ENCODE measurements at places on chromosomes 1 and 21. TPM values are rescaled to one million over a fixed set of nuclear protein-coding genes. Genes with fewer than 3 reads are reported as not detected.

GRCh38 chr1:223748773-223749733 is 36.7 kb downstream of the CAPN2 start:
- peak overlapping the region; percentile 70 for H3K27ac ChIP-seq
- peak; percentile 85 for DNase-seq
- no peaks in the 10 kb centered on the region for H3K36me3 ChIP-seq
- H3K4me1 ChIP-seq = peaks cover 18% of the 10 kb centered on the region
- no peaks in the 10 kb centered on the region for H3K27me3 ChIP-seq

DNA sequence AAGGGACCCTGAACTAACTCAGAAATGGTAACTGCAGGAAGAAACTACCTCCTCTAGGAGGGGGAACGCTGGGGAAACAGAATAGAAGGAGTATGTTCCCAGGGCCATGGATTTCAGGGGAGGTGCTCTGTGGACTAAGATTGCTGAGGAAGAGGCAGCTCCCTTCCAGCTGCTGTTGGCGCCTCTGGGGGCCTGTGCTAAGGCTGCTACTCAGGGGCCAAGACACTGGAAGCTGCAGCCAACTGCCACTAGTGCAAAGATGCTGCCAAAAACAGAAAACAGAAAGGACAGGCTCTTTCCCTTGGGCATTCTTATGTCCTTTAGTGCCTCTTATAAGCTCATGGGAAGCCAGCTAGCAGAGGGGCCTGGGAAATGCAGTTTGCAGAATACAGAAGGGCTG is 58.0 kb upstream of the SGIP1 start:
- H3K4me3 ChIP-seq = no peak overlapping the region
- no peak for DNase-seq
- H3K36me3 ChIP-seq = no peaks in the 10 kb centered on the region
- H3K27ac ChIP-seq = no peak overlapping the region
- no peaks in the 10 kb centered on the region for H3K4me1 ChIP-seq
- H3K27me3 ChIP-seq = peaks cover 7% of the 10 kb centered on the region

DNA sequence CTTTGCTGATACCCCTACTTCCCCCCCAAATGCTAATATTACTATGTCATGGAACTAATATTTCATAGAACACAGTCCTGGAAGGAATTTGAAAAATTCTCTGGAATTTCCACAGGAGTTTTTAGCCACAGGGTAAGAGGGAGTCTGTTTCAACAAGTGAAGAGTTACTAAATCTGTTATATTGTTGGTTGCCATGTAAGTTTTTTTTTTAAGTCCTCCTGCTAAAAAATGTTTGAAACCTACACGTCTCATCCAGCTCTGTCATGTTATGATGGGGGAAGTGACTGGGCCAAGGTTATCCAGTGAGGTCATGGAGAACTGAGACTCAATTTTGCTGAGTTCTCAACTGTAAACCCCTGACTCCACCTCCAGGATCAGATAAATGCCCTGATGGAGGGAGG is 60.8 kb upstream of the USP24 start:
- DNase-seq = no peak
- no peaks in the 10 kb centered on the region for H3K27me3 ChIP-seq
- H3K4me1 ChIP-seq = no peaks in the 10 kb centered on the region
- no peaks in the 10 kb centered on the region for H3K36me3 ChIP-seq

- DNase-seq = no peak
- H3K27me3 ChIP-seq = no peaks in the 10 kb centered on the region
- H3K36me3 ChIP-seq = no peaks in the 10 kb centered on the region
- H3K27ac ChIP-seq = no peak overlapping the region
These were observed 24.9 kb downstream of the KCNN3 start for GRCh38 chr1:154845174-154845573.

- no peaks in the 10 kb centered on the region for H3K27me3 ChIP-seq
- H3K36me3 ChIP-seq = no peaks in the 10 kb centered on the region
- H3K4me3 ChIP-seq = no peak overlapping the region
- H3K4me1 ChIP-seq = peaks cover 9% of the 10 kb centered on the region
- H3K27ac ChIP-seq = no peak overlapping the region
These were observed 8.3 kb upstream of the ADAM15 start for GRCh38 chr1:155042789-155043188.

DNA sequence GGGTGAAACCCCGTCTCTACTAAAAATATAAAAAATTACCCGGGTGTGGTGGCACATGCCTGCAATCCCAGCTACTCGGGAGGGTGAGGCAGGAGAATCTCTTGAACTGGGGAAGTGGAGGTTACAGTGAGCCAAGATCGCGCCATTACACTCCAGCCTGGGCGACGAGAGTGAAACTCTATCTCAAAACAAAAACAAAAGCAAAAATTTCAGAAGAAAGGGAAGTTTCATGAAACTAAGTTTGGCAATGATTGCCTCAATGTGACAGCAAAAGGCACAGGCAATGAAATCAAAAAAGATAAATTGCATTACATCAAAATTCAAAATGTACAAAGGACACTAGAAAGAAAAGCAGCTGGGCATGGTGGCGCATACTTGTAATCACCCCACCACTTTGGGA is 40.1 kb downstream of the BTF3L4 start:
- H3K27me3 ChIP-seq = no peaks in the 10 kb centered on the region
- no peaks in the 10 kb centered on the region for H3K36me3 ChIP-seq
- DNase-seq = no peak
- no peaks in the 10 kb centered on the region for H3K4me1 ChIP-seq
- H3K27ac ChIP-seq = no peak overlapping the region
- no peak overlapping the region for H3K4me3 ChIP-seq

DNA sequence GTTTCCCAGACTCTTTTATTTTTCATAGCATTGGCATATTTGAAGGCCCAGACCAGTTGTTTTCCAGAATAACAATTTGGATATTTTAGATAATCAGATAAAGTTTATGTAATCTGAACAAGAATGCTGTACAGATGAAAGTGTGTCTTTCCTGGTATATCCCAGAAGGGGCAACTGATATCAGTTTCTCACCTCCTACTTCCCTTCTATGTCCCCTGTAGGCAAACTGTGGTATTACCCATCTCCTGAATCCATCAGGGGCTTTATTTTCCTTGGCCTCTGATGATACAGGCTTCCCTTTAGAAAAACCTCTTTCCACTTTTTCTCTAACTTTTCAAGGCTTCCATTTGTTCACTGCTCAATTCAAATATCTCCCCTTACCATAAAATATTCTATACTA is 87.5 kb upstream of the RGS1 start:
- no peak overlapping the region for H3K4me3 ChIP-seq
- no peak for DNase-seq
- no peaks in the 10 kb centered on the region for H3K27me3 ChIP-seq
- H3K4me1 ChIP-seq = no peaks in the 10 kb centered on the region
- H3K36me3 ChIP-seq = no peaks in the 10 kb centered on the region
- no peak overlapping the region for H3K27ac ChIP-seq

- no peak overlapping the region for H3K27ac ChIP-seq
- no peak for DNase-seq
- no peak overlapping the region for H3K4me3 ChIP-seq
- H3K27me3 ChIP-seq = no peaks in the 10 kb centered on the region
- no peaks in the 10 kb centered on the region for H3K4me1 ChIP-seq
These were observed 226.5 kb downstream of the PTPRC start for GRCh38 chr1:198865319-198865718.

The ETNK2 gene
- total RNA-seq = 10.8 TPM

GRCh38 chr1:9453779-9454418 is 85.4 kb upstream of the SLC25A33 start:
- no peaks in the 10 kb centered on the region for H3K36me3 ChIP-seq
- H3K4me1 ChIP-seq = no peaks in the 10 kb centered on the region
- no peak for DNase-seq
- no peaks in the 10 kb centered on the region for H3K27me3 ChIP-seq

GRCh38 chr1:14592004-14592631 is 6.4 kb upstream of the KAZN start:
- H3K36me3 ChIP-seq = no peaks in the 10 kb centered on the region
- no peak overlapping the region for H3K27ac ChIP-seq
- no peak overlapping the region for H3K4me3 ChIP-seq
- H3K27me3 ChIP-seq = peaks cover under 1% of the 10 kb centered on the region
- no peak for DNase-seq
- H3K4me1 ChIP-seq = no peaks in the 10 kb centered on the region

DNA sequence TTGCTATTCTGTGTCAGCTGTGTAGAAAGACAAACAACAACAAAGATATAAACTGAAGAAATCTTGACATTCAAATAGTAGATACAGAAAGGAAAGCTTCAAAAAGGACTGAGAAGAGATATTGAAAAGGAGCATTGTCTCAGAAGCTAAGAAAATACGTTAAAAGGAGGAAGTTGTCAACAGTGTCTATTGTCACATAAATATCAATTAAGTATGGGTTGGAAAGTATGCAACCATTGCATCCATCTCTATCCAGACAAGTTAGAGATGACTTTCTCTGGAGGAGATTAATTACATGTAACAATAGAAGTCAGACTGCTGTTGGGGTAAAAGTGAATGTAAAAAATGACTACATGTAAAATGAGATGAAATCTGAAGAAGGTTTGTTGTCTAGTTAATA is 29.7 kb upstream of the BRINP3 start:
- no peaks in the 10 kb centered on the region for H3K4me1 ChIP-seq
- no peaks in the 10 kb centered on the region for H3K36me3 ChIP-seq

DNA sequence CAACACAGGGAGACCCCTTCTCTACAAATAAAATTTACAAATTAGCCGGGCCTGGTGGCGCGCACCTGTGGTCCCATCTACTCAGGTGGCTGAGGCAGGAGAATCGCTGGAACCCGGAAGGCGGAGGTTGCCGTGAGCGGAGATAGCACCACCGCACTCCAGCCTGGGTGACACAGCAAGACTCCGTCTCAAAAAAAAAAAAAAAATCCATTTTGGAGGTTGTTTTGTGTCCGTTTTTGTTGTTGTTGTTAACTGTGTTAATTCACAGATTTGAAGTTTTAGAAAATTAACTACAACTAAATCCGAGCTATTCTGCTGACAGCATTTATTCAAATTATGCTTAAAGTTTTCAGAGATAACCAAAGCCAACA is 618 bp downstream of the CLCC1 start:
- H3K27me3 ChIP-seq = no peaks in the 10 kb centered on the region
- peak; percentile 53 for DNase-seq
- no peaks in the 10 kb centered on the region for H3K36me3 ChIP-seq

GRCh38 chr1:65955503-65955902 is 162.8 kb downstream of the PDE4B start:
- no peak for DNase-seq
- no peaks in the 10 kb centered on the region for H3K27me3 ChIP-seq
- no peak overlapping the region for H3K4me3 ChIP-seq

DNA sequence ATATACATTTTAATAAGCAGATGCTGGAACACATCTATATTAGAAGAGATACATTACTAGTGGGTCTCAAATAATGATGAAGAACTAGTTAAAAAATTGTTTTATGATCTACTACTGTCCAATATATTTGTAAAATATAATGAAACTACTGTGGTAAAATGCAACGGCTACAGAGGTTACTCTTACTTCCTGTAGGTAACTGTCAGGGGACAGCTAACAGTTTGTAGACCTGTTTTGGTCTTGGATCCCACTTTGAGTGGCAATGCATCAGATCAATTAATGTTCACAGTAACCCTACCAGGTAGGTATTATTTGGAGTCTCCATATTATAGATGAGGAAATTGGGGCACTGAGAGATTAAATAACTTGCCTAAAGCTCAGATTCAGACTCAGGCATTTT is 26.7 kb upstream of the MYSM1 start:
- DNase-seq = no peak
- no peaks in the 10 kb centered on the region for H3K27me3 ChIP-seq
- no peak overlapping the region for H3K27ac ChIP-seq
- H3K4me3 ChIP-seq = no peak overlapping the region

DNA sequence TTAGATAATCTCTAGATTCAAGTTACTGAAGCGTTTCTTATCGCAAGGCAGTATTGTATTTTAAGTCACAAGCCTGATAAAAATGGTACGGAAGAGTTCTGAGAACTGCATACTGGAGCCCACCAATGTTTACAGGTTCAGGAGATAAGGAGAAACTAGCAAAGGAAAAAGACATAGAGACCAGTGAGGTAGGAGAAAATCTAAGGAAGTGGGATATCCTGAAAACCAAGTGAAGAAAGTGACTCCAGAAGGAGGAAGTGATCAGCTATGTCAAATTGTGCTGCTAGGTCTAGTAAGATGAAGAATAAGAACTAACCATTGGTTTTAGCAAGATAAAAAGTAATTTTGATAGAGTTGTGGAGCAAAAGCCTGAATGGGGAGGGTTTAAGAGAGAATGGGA is 31.0 kb upstream of the ACADM start:
- H3K27me3 ChIP-seq = no peaks in the 10 kb centered on the region
- H3K27ac ChIP-seq = no peak overlapping the region
- no peaks in the 10 kb centered on the region for H3K36me3 ChIP-seq
- no peak for DNase-seq
- no peak overlapping the region for H3K4me3 ChIP-seq

The VSIG8 gene
- total RNA-seq = 0.14 TPM

The CD1C gene
- total RNA-seq = not detected

- no peaks in the 10 kb centered on the region for H3K36me3 ChIP-seq
- H3K27ac ChIP-seq = no peak overlapping the region
- H3K4me1 ChIP-seq = peaks cover 9% of the 10 kb centered on the region
- no peaks in the 10 kb centered on the region for H3K27me3 ChIP-seq
These were observed 1.1 kb downstream of the ERO1B start for GRCh38 chr1:236280438-236281197.

DNA sequence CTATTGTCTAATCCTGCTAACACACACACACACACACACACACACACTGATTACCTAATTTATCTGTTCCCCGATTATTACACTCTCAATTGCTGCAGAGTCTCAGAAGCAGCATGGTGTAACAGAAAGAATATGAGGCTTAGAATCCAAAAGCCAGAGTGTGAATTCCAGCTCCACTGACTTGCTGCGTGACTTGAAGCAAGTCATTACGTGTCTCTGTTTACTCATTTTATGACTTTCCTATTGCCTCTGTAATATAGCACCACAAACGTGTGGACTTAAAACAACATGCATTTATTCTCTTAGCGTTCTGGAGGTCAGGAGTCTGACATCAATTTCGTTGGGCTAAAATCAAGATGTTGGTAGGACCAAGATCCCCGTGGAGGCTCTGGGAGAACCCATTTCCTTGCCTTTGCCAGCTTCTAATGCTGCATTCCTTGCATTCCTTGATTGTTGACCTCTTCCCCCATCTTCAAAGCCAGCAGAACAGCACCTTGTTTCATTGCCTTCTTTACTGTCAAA is 55.9 kb upstream of the ATP5PO start:
- H3K27me3 ChIP-seq = peaks cover 3% of the 10 kb centered on the region
- H3K27ac ChIP-seq = no peak overlapping the region
- H3K4me1 ChIP-seq = peaks cover 10% of the 10 kb centered on the region
- H3K36me3 ChIP-seq = no peaks in the 10 kb centered on the region

The NGF gene
- total RNA-seq = 1.7 TPM

The AKR7A3 gene
- total RNA-seq = 7.2 TPM

GRCh38 chr1:36622741-36623648 is 140.3 kb upstream of the CSF3R start:
- H3K4me3 ChIP-seq = no peak overlapping the region
- DNase-seq = no peak
- H3K27ac ChIP-seq = no peak overlapping the region
- no peaks in the 10 kb centered on the region for H3K4me1 ChIP-seq

- DNase-seq = no peak
- H3K4me3 ChIP-seq = no peak overlapping the region
- H3K27me3 ChIP-seq = no peaks in the 10 kb centered on the region
- no peak overlapping the region for H3K27ac ChIP-seq
These were observed 627.4 kb upstream of the NR5A2 start for GRCh38 chr1:199399996-199400724.

The KRTAP11-1 gene
- not detected for total RNA-seq

GRCh38 chr1:62917805-62918204 is 133.9 kb downstream of the ATG4C start:
- no peak overlapping the region for H3K4me3 ChIP-seq
- H3K27me3 ChIP-seq = no peaks in the 10 kb centered on the region
- DNase-seq = no peak
- no peaks in the 10 kb centered on the region for H3K36me3 ChIP-seq
- no peak overlapping the region for H3K27ac ChIP-seq

- no peaks in the 10 kb centered on the region for H3K36me3 ChIP-seq
- no peaks in the 10 kb centered on the region for H3K27me3 ChIP-seq
- H3K4me3 ChIP-seq = peak overlapping the region; percentile 75
- H3K4me1 ChIP-seq = peaks cover 29% of the 10 kb centered on the region
These were observed 4.9 kb downstream of the PBX1 start for GRCh38 chr1:164563721-164564360.
